ENCODE measurements at places on chromosomes 13 and 19. TPM values are rescaled to one million over a fixed set of nuclear protein-coding genes. Genes with fewer than 3 reads are reported as not detected.

CD79A gene
- 10.6 TPM for polyA plus RNA-seq

CASP14 gene
- polyA plus RNA-seq: not detected

FCER2 gene
- polyA plus RNA-seq: not detected

KLK15 gene
- polyA plus RNA-seq: not detected

Measured in CD4-positive, CD25-positive, alpha-beta regulatory T cell (primary cell).